ENCODE measurements at places on chromosomes 2 and 18.

DNA sequence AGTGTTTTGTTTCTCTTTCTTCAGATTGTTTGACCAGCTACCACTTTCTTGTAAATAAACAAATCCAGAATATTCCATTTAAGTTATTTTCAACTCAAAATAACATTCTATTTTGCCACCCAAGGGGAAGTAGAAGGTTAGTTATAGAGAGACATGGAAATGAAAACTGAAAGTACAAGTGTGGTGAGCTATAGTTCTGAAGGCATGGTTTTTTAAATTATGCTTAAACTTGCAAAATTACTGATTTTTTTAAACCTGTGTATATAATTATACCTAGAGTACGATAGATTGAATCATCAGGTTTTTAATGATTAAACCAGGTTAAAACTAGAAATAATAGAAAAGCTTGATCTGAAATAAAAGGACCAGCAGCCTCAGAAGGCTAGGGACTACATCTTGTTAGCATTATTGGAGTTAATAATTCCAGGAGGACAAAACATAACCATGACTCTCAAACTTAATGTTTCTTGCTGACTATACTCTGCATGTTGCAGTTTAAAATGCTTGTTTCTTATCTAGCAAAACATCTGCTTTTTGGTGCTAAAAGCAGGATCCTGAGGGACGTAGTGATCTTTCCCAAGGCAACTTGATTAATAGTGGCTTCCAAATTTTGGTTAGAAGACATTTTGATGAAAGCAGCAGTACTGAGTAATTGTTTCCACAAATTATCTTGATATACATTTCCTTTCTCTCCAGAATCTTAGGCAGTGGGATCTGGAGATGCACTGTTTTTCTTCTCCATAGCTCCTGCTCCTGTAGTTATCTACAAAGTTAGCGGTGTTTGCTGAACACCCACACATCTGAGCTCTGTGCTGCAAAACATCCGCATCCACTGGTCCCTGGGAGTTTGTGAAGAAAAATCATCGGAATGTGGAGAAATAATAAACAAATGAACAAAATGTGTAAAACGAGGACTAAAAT, 327.2 kb upstream of the PKDCC start:
- DNase-seq = peak; percentile 81

DNA sequence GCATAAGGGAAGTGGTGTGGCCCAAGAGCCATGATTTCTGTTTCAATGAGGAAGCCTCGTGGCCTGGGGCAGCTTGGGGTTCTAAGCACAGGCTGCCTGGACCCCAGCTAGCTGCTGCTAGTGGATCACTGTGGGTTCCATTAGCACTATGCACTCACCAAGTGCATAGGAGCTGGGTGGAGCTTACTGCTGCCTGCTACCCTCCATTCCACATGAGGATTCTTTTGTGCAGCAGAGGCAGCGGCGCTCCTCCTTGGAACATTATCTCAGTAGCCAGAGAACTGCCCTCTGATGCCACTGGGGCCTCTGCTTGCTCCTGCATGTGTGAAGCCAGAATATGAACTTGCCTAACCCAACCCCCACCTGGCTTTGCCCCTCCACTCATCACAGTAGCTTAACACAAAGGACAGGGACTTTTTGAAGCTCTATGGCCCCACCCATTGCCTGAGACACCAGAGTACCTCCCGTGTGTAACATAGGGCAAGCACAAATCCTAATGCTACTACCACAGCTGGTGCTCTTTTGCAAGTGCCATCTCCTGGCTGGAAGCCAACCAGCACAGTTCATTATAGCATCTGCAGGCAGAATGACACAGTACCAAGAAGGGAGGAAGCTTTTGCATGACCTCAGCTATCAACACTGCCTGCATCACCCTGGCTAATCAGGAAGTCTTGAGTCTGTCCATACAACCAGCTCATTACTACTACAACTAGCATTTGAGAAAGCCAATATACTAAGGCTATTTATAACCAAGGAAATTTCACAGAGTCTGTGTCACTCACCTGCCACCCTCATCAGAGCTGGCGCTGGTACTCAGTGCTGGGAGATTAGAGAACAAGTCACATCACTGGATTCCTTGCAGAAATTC, 297.0 kb upstream of the GULP1 start:
- peak; percentile 18 for DNase-seq

DNA sequence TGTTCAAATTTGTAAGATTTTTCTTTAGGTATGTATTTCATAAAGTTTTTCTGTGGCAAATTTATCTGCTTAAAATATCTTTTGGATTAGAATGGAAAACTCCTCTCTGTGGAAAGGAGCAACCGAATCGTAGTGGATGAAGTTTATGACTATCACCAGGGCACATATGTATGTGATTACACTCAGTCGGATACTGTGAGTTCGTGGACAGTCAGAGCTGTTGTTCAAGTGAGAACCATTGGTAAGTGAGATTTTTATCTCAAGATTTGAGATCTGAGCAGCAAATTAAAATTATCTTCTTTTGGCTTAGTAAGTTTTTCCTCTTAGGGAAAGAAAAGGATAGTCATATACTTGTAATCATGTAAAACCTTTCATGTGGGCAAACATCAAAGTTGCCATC, 14.2 kb downstream of the IL18RAP start:
- DNase-seq = no peak

- DNase-seq = no peak
These were observed 259.1 kb downstream of the TWIST2 start for GRCh38 chr2:239106966-239107365.

GRCh38 chr2:135052997-135053474, 944 bp downstream of the RAB3GAP1 start:
- peak; percentile 18 for DNase-seq

DNA sequence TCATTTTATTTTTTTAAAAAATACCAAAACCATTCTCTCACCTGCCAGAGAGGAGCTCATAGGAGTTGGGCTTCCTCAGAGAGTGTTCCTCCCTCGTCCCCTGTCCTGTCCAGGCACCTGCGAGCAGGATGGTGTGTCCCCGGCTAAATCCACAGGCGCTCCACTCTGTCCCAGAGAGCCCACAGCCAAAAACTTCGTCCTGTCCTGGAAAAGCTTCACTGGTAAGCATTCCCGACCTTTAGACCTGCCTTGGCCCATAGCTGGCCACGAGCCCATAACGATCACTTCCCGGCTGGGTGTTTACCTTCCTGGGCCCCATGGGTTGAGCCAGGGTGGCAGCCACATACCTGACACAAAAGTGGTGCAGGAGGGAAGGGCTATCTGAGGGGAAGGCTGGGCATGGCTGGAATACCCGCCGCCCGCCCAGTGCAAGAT, at the start of gene NGEF:
Gene NGEF (minus strand): TSS at position 230 of the 435 bp plus-strand sequence. CDS start 38,366 bp downstream, outside the sequence.
- no peak for DNase-seq

- no peak for DNase-seq
These were observed 5.6 kb downstream of the PDCD1 start for GRCh38 chr2:241852981-241853631.

DNA sequence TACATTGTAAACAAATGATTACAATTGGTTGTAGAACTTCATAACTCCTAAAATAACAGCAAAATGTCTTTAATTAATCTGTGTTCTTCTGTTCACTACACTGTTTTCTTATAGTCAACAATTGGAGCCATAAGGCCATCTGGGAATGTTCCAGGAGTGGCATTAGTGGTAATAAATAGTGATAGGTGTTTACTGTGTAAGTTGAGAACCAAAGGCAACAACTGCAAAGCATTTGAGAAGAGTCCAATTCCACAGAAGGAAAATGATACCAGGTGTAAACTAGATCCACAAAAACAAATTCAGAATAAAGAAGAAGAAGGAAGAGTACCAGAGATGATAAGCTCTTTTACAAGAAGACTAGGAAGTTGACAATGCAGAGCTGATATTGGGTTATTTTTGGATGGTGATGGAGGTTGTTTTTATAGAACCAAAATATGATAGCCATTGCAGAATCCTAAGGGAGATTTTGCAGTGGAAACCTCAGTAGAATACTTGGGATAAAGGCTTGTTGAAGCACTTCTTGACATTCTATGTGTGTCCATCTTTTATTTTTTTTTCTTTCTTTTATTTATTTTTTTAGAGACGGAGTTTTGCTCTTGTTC, 52.9 kb downstream of the ANTXR1 start:
- DNase-seq = no peak

GRCh38 chr2:10546975-10547391, 98.9 kb upstream of the ODC1 start:
- DNase-seq = no peak

DNA sequence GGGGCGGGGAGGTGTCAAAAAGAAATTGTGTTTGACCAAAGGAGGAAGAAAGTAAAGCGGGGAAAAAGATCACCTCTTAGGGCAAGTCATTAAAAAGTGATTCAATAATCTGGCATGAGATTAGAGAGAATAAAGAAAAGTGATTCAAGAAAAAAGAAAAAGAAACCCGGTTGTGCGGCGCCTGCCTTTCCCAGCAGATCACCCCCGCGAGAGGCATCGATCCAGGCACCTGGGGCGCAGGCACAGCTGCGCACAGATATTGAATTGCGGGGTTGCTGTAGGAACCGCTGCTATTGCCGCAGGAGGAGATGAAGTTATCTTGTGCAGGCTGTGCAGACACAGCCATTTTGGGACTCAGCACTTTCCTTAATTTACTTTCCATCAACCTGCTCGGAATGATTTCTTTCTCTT, 71.2 kb downstream of the PLB1 start:
- peak; percentile 66 for DNase-seq

- DNase-seq = no peak
These were observed 494 bp downstream of the HNRNPLL start for GRCh38 chr2:38602136-38602731.

GRCh38 chr2:9207641-9208311, 1.2 kb downstream of the ASAP2 start:
- DNase-seq = peak; percentile 40

DNA sequence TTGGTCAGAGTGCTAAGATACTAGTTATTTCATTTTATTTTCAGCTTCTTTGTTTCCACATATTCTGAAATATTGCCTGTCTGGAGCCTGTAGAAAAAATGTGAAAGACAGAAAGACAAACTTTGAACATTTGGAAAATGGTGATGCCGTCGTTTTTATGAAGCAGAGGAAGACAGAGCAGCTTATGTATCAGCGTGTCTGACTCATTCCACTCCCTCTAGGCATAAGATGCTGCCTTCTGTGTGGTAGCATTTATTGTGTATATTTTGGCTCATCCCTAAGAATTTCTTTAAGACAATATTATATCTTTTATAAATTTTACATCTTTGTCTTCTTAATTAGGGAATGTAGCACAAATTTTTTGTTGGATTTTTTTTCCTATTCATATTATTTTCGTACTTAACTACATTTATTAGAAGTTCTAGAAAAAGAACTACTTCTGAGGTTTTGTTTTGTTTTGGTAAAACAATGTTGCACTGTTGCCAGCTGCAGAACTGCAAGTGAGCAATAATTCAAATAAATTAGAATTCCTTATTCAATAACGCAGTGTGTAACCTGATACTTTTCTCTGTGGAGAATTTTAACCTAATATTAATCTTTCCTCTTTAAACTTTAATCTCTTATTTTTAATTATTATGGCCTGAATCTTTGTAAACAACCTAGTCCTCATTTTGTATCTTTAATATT, 300.4 kb downstream of the ZNF407 start:
- peak; percentile 81 for DNase-seq

GRCh38 chr2:88753833-88754584, 62.5 kb downstream of the RPIA start:
- peak; percentile 68 for DNase-seq

GRCh38 chr2:194332799-194333490, 1324.1 kb upstream of the SLC39A10 start:
- no peak for DNase-seq

- no peak for DNase-seq
These were observed 83.7 kb downstream of the XIRP2 start for GRCh38 chr2:166972002-166972401.
